Left hindlimb (tissue), 1 donor: ENCODE measurements at places on chromosomes 7 and 10.

GRCh38 chr10:91700273-91700672, 67.4 kb upstream of the PPP1R3C start:
- DNase-seq, result no peak

- no peak for DNase-seq
These were observed 447.8 kb upstream of the C7orf33 start for GRCh38 chr7:148142660-148143248.

- DNase-seq, result no peak
These were observed 587.2 kb downstream of the SORCS1 start for GRCh38 chr10:106577266-106577665.

GRCh38 chr7:91668217-91668616, 212.3 kb downstream of the MTERF1 start:
- no peak for DNase-seq

- DNase-seq, result no peak
These were observed 4.8 kb upstream of the CDK6 start for GRCh38 chr7:92841192-92841591.

GRCh38 chr10:111316722-111317212, 239.9 kb downstream of the ADRA2A start:
- DNase-seq, result no peak

- DNase-seq, result no peak
These were observed 43.3 kb upstream of the ANLN start for GRCh38 chr7:36346260-36346831.

DNA sequence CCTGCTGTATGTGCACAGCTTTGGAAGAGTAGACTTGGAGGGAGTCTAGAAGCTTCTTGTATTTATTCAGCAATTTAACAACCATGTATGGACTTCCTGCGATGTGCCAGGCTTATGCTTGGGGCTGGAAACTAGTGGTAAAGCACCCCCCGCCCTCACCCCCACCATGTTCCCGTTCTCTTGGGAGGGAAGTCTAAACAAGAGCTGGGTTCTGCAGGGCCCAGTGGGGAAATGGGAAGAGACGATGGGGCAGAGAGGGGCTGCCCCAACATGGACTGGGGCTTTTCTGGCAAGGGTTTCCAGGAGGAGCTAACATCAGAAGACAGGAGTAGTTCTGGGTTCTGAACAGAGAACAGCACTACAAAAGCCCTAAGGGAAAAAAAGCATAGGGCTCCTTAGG, 8.0 kb downstream of the RASSF4 start:
- DNase-seq, result peak; percentile 19

DNA sequence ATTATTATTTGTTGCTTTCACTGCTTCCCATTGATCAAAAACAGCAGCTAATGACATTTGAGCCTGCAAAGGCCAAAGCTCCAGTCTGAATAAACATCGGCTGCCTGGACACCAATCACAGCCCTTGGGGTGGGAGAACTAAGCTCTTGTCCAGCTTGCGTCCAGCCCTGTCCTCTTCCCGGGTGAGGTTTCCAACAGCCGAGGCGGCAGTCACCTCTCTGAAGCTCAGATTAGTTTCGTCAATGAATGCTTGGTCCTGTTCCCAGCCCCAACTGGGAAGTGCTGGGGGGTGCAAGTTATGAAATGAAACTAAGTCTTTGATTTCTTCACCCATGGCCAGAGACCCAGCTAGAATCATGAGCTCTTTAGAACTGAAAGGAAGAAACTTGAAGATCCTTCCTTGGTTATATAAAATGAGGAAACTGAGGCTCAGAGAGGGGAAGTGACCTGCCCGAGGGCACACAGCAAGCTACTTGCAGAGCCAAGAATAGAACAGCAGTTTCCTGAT, 114.0 kb upstream of the TCF7L2 start:
- DNase-seq, result no peak
